Mucosa of gallbladder (tissue), 1 donor: ENCODE measurements at places on chromosomes 11 and 22. TPM values are rescaled to one million over a fixed set of nuclear protein-coding genes. Genes with fewer than 3 reads are reported as not detected.

GRCh38 chr11:44788536-44789261 is 61.9 kb downstream of the TSPAN18 start:
- no peak for DNase-seq

BLID gene
- total RNA-seq = 0.75 TPM

DNA sequence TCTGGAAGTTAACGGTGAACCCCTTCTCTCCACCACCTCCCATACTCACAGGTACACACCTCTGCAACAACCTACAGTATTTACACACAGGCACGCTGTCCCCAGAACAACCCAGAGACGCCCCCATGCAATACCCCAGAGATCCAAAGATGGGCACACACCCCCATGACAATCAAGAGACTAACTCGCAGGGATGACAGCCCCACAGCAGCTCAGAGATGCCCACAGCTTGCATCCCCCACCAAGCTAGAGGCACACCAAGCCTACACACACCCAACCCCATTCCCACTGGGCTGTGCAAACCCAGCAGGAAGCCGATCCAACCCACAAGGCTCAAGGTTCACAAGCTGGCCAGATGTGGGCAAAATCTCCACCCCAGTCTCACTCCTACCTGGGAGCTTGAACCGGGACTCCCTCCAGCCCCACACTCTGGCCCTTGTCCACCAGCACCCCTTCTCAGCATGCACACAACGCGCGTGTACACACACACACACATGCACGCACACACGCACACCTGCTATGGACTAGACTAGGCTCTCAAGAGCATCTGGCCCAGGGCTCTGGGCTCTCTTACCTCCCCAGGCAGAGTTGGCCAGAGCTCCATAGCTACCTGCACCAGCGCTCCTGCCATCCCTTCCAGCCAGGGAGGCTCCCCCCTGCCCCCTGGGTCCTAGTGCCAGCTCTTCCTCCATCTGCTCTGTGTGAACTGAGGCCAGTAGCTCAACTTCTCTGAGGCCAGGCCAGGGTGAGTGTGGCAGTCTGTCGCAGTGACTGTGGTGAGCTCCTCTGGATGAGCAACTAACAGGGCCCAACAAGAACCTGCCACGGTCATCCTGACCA is 11.5 kb downstream of the STARD10 start:
- DNase-seq = no peak

GRCh38 chr11:129992161-129992944 is 10.3 kb downstream of the PRDM10 start:
- peak; percentile 19 for DNase-seq

DNA sequence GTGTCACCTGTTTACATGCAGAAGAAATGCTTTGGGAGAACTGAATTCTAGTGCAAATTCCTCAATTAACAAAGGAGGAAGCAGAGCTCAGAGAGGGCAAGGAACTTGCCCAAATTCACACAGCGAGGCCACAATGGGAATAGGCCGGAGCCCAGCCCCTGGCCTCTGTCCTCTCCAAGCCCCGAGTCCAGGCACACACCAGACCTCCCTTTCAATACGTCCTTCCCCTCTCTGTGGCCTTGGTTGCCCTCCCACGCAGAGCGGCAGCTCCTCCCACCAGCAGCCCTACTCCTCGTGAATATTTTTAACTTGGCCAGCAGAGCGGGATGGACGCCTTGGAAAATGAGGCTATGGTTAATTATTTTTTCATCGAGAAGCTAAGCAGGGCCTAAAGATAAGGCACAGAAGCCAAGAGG is 1.6 kb upstream of the CARD10 start:
- no peak for DNase-seq

DNA sequence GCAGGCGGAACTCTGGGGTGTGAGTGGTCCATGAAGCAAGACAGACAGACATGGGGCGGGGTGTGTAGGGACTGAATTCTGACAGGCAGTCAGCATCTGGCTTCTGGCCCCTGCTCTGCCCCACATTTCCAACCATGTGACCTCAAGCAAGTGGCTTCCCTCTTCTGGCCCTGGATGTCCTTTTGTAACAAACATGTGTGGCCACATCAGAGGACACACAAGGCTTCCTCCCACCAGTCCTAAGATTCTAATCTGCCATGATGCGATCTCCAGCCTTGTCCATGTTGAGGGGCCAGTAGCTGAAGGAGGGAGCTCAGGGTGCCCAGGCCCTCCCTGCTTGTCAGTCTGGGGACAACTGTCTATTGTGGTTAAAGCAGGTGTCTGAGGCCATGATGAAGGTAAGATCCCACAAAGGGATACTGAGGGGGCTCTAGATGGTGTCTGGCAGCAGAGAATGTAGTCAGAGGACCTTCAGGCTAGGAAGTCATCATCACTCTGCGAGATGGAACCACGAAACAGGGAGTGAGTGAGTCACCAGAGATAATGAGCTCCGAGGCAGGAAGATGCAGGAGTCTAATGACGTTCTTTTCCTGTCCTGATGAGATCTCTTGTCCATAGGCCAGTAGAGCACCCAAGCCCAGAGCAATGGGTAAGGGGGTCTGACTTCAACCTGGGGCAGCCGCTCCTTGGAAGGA is 27.4 kb downstream of the DRD2 start:
- no peak for DNase-seq

SLC22A12 gene
- not detected for total RNA-seq

P2RY6 gene
- total RNA-seq = 2.9 TPM

DNA sequence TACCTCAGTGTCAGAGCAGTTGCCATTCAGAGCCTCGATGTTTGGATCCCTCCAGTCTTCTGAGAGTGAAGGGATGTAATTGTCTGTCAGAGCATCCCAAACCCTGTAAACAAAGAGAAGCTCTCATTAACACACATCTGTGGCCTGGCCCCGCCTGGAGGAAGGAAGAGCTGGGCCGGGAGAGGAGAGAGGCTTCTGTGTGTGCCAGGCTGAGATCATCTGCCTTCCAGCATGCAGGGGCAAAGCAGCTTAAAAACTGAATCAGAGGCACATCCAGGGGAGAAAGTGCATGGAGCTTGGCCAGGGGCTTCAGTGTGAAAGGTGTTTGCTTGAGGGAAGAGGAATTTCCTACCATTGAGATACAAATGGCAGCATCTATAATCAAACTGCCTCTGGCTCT is 14.5 kb downstream of the FEZ1 start:
- DNase-seq = no peak

DNA sequence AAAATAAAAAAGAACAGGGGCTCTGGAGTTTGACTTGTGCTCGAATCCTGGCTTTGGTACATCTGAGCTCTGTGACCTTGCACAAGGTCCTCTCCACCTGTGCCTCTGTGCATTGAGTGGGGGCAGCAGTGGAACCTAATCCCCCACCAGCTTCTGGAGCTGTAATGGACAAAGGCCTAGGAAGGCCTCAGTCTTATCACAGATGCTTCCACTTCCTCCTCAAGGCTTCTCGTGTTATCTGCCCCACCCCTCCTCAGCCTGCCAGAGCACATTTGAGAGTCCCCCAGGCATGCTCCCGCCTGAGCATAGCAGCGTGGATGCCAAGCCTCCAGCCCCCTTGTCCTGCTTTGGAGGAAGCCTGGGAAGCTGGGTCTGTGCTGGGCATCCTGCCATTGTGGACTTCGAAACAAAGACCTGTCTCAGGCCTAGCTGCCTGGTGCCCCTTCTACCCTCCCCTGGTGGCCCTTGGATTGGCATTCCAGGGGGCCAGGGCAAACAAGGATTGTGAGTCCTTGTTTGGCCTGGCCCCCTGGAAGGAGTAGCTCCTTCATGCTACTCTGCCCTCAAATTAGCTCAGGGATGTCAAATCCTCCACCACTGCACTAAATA is 15.0 kb downstream of the SLC35E4 start:
- DNase-seq = no peak

DNA sequence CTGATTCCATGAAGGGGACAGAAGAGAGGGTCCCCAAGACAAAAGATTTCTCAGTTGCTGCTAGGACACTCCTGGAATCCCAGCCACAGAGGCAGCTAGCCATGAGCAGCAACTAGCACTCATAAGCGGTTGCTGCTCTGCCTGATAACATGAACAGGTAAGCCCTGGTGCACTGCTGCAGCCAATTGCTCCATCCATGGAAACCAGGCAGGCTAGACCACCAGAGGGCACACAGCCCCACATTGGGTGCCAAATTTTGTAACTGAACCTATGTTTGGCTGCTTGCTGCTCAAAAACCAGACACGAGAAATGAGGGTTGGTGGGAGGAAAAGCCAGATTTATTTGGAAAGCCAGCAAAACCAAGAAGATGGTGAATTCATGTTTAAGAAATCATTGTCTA is 21.9 kb upstream of the QSER1 start:
- DNase-seq = no peak

RNF215 gene
- total RNA-seq = 31.2 TPM

- no peak for DNase-seq
Observed at GRCh38 chr22:30225220-30225927, 21.2 kb downstream of the LIF start.

CALCA gene
- total RNA-seq = not detected

DNA sequence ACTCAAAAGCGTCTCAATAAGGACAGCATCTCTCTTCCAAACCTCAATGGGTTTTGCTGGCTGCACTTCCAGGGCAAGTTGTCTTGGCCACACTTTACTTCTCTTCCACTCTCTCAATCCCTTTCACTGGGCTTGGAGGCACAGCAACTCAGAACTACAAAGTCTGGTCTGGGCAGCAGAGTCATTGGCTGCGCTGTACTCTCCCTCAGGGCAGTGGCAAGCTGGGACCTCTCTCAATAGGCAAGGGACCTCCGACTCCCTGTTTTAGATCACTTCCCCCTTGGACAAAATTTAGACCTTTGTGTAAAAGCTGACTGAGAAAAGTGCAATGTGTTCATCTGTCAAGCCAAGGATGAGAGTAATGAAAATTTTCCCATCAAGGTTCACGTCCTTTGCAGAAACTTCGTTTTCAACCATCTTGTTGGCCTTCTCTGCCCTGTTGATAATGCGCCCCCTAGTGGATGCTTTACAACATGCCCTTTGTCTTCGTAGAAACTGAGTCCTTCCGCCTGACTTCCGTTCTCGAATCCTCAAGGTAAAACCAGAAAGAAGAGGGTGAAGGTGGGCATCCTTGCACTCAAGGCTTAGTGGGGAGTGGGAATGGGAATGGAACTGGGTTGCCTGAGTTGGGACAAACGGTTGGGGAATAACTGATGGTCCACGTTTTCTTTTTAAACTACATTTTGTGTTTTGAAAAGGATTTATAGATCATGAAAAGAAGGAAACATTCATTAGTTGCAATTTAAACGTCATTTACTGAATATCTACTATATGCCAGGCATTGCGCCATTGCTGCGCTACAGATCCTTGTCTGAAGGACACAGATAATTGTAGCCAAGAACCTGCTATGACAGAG is 99.1 kb downstream of the CD44 start:
- no peak for DNase-seq

SCGB1A1 gene
- 2.7 TPM for total RNA-seq

KCNQ1OT1 gene
- total RNA-seq = 2.2 TPM

DNA sequence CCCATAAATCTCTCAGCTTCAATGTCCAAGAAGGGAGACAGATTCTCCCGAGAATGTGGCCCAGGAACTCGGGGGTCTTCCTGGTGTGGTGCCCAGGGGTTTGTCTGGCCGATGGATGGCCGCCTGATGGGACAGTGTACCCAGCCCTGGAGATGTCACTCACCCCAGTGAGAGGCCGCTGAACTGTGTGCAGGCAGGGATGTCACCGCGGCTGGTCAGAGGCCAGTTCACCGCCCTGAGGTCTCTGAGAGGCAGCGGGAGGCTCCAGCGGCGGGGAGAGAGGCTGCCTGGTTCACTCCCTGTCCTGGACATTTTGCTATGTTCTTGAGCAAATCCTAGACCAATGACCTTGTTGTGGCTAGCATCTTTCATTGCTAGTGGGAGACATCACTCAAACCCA is 1349.5 kb downstream of the BRD1 start:
- DNase-seq = no peak

PATE2 gene
- not detected for total RNA-seq

GPR83 gene
- 0.09 TPM for total RNA-seq

- DNase-seq = no peak
Observed at GRCh38 chr22:21101877-21102638, 56.3 kb downstream of the LRRC74B start.

DNA sequence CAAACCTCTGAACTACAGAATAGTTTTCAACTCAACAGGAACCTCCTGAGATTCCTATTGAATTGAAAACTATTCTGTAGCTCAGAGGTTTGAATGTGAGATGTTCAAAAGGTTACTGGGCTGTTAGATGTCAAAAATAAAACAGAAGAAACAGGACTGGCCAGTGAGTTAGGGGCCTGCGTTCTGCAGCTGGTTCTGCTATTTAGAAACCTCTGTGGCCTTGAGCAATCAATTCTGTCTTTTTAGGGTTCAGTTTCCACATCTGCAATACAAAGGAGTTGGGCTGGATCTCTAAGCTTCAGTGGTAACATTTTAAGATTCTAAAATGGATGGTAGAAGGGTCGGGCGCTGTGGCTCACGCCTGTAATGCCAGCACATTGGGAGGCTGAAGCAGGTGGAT is 55.8 kb downstream of the CLMP start:
- DNase-seq = no peak

- DNase-seq = peak; percentile 46
Observed at GRCh38 chr22:30460147-30460546, 11.7 kb downstream of the SEC14L3 start.

OR5B21 gene
- not detected for total RNA-seq

DNA sequence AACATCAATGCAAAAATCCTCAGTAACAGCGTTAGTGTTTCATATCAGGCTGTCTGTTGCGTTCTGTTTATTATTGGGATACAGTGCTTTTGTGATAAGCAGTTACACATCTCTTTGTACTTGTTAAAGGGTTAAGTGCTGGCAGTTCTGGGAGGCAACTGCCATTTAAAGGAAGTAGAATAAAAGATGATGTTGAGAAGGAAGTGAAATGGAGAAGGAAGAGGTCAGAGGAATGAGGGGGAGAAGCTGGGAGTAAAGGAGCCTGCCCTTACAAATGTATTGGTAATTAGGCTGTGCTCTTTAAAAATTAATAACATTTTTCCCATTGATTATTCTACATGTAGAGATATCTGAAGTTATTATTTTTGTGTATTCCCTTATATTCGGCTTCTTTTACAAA is 674.7 kb downstream of the NTM start:
- DNase-seq = no peak

DNA sequence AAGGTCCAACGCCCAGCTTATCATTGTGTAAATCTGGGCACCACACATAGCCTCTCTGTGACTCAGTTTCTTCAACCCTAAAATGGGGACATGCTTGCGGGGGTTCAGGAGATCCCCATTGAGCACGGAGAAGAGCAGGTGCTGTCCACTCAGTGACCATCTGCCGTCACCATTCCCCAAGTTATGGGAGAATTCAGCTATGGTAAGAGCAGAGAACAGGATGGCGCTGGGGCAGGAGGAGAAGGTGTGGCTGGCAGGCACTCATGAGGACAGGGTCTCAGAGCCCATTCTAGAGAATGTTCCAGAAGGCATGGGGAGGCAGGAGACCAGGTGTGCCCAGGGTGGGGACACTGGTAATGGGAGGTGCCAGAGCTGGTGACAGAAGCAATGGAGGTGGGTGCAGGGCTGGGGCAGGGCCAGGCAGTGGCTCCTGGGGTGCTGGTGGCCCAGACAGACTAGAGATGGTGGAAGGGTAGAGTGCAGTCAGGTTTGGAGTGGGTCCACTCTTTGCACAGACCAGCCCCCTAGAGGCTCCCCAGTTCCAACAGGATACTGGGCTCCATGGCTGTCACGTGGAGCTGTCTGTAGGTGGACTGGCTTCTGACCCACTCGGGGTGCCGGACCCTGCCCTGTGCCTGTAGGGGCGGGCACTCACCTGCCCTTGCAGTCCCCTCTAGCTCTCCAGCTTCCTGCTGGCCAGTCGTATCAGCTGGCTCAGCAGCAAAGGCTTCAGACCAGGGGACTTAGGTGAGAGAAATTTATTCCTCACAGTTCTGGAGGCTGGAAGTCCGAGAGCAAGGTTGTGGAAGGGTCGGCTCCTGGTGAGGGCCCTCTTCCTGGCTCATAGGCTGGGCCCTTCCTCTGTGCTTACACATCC is 84.7 kb downstream of the CDKN1C start:
- no peak for DNase-seq
